ENCODE measurements at places on chromosomes 16 and 17. TPM values are rescaled to one million over a fixed set of nuclear protein-coding genes. Genes with fewer than 3 reads are reported as not detected.

Gene IGF2BP1
- total RNA-seq: not detected

Gene RCVRN
- 0.17 TPM for total RNA-seq

Gene CHST4
- total RNA-seq: 0.38 TPM

Gene DNAH17
- total RNA-seq: 2.8 TPM

Gene ZACN
- total RNA-seq: not detected

Gene MILR1
- total RNA-seq: 17.9 TPM

Gene MFAP4
- 270 TPM for total RNA-seq

Measured in upper lobe of right lung (tissue), 1 donor.